Activated effector memory CD4-positive, alpha-beta T cell treated with Interleukin-2 at 50 U/mL for 16 hours (primary cell): ENCODE measurements at places on chromosomes 4 and X.

DNA sequence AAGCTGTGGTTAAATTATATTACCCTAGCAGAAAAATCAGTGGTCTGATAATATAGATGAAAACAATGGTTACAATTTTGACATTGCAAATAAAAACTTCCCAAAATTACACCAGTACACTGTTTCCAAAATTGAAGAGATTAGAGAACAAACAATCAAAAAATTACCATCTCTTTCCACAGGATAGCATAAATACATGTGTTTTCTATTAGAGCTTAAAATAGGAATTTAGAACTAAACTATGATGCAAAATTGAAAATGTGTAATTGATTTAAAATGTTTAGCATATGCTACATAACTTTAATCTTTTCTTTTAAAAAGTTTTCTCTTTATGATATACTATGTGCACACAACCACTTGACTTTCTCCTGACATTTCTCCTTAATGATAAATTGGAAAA is 6.7 kb downstream of the EDNRA start:
- DNase-seq: no peak

DNA sequence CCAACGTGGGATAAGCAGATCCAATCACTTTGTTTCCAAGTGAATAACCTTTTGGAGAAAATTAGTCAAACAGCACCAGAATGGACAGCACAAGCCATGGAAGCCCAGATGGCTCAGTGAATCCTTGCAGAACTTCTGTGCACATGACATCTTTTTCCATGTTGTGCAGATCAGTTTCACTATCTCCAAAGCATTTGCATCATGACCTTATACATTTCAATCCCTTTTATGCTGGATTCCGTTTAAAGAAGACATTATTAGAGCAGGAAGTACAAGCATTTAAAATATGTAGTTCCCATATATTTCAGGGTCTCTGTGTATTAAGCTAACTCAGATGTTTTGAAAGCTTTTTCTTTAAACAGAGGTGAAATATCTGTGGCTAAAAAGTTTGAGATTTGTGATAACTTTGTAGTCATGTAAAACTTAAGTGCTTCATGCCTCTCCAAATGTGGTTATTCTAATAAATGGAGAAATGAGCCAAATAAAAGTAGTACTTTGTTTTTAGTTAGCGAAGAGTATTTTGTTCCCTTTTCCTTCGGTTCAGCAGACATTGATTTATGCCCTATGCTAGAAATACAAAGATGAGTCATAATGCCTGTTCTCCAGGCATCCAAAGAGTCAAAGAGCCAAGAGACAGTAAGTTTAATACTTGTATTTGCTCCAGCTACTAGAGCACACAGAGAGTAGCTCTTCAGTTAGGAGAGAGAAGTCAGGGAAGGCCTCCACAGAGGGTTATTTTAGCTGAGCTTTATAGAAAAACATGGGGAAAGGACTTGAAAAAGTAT is 39.0 kb downstream of the PLAC8 start:
- DNase-seq: no peak

DNA sequence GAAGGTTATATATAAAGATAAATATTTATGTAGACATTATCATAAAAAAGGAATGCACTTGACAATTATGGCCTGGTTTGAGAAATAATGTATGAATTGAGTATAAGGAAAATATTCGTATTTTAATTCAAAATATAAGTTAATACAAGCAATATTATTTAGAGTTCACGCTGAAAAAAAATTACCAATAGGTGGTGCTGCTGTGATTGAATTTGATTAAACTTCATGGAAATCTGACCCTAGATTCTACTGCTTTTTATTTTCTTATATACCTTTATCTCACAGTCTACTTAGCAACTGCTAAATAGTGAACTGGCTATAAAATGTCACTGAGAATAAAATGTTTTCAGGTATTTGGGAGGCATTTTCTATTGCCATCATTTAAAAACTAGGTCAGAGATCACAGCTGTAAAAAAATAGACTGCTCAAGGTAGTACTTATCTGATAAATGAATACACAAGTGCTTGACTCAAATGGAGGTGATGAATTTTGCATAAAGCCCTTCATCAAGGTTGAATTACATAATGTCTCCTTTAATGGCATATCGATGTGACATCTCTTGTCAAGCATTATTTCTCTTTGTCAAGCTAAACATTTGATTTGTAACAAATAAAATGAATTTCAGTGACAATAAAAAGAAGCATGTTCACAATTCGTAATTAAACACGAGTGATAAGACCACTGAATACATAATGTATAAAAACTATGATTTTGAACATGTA is 1638.8 kb upstream of the PCDH7 start:
- DNase-seq: no peak

GRCh38 chrX:283115-283845 is 2.1 kb downstream of the PLCXD1 start:
- peak; percentile 82 for DNase-seq

DNA sequence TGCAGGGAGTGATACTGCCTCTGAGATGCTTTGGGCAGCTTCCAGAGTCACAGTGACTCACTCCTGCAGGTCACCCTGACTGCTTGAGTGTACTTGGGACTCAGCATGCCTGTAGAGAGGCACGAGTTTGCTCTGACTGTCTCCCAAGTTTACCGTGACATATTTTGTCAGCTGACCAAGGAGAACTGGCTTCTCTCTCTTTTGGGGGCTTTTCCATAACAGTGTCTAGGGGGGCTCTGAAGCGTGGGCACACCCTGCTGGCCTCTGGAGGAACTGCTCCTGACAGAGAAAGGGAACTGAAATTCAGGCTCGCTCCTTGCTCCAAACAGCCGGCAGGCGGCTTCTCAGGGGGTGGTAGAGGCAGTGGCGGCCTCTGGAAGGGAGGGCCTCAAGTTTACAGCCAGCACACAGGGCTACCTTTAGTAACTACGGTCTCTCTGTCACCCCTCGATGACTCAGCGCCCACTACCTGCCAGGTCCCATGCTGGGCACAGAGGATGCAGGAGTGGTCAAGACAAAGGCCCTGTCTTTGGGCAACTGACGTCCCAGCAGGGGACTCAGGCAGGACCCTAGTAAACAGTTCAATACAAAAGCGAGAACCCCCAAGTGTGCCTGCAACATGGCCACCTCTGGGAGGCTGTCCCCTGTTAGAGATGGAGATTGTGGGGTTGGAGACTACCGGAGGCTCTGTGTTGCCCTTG is 17.8 kb downstream of the ZNF185 start:
- DNase-seq: no peak

GRCh38 chr4:151553874-151554273 is 144.9 kb downstream of the FHIP1A start:
- no peak for DNase-seq

GRCh38 chr4:12724510-12724909 is 759.6 kb downstream of the RAB28 start:
- DNase-seq: no peak

GRCh38 chr4:385934-386707 is 48.5 kb downstream of the ZNF141 start:
- DNase-seq: no peak

DNA sequence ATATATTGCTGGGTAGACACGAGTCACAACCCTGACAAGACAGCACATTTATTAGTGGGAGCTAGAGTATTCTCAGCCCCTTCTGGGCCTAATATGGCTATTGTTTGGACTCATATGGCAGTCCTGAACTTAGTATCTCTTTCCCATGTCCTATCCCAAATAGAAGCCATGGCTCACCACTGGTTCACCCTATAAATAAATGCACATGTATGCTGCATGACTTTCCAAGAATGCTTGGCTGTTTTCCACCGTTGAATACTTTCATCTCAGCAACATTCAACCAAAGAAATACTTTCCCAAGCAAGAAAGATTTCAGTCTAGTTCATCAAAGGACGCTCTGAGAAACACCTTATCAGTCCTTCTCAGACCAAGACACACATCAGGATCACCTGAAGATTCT is 36.7 kb downstream of the SMPX start:
- DNase-seq: no peak

- DNase-seq: no peak
Observed at GRCh38 chr4:14829795-14830194, 172.5 kb upstream of the CPEB2 start.

DNA sequence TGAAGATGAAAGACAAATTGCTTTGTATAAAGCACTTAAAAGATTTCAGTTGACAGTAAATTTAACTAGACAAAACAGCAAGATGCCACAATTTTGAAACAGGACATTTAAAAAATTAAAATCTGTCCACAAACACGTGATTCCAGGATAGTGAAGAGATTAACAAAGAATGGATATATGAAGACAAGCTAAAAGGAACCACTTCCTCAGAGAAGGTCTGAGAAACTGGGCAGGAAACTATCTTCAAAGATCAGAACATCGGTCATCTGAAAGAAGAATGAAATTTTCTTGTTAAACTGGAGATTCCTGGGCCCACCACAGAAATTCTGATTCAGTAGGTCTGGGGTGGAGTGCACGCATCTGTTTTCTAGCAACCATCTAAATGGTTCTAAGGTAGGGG is 1.4 kb downstream of the RWDD4 start:
- DNase-seq: no peak
